ENCODE measurements at places on chromosomes 4 and X.
A peak's percentile ranks its signal among the peaks of the same experiment; 100 is the strongest.

DNA sequence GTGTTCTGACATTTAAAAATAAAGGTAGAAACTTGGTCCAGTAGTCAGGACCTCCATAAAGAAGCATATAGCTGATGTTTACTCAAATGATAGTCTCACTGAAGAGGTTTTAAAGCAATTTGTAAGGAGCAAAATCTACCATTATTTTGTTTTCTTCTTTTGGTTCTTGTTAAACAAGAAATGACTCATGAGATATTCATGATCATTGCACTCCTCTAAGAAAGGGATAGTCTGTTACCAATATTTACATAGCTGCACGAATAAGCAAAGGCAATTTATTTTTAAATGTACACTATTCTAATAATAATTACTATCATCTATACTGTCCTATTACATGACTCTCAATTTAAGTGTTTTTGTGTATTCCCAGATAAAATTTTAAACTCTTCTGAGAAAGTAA lies 397.9 kb downstream of the FAM47B start:
- no peak for DNase-seq

GRCh38 chr4:181289198-181289597 lies 954.0 kb upstream of the TENM3 start:
- DNase-seq = no peak

- DNase-seq = no peak
Observed at GRCh38 chr4:151169223-151169622, 69.8 kb downstream of the RPS3A start.

DNA sequence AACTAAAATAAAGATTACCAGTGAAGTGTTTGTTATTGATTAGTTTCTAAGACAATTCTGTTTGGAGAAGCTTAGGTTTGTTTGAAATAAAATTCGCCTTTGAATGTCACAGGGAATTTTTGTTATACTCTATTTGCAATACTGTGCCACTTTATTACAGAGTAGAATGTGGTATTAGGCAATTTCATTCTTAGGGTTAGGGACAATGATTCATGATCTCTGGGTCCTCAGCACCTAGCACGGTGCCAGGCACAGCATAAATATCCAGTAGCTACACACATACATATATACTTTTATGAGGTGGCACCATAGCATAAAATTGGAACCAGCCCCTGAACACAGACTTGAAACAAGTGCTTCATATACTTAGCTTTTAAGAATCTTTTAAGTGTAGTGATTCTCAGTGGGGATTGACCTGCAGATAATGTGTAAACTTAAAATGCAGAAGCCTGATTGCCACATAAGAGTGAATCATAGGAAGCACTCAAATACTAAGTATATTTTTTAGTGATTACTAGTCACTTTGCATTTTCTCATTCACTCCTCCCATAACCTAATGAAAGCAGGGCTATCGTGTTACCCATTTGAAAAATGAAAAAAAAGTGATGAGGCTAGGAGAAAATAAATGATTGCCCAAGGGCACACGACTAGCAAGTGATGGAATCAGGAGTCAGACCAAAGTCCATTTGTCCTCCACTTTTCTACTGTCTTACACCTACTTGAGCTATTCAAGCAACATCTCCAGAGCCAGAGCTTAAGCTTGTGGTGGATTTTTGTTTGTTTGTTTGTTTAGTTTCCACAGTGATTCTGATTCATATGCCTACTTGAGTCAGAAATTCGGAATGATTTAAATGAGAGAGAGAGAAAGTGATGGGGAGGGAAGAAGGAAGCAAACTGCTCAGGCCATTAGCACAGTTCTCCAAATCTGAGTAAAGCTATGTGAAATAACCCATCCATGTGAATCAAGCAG lies 366.0 kb upstream of the FGF13 start:
- DNase-seq = no peak

DNA sequence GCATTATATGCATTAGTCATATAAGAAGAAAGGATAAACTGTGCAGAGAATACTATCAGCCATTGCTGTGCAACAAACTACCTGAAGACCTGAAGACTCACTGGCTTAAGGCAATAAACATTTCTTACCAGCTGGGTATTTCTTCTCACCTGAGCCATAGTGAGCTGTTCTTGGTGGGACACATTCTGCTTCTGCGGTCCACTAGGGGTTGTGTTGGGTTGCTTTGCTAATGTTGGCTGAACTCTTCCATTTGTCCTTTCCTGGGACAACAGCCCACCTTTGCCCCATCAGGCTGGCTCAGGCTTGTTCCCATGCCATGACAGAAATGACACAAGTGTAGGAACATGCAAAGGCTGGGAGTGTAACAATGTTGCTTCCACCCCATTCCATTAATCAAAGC lies 388.6 kb downstream of the PCDH7 start:
- no peak for DNase-seq

DNA sequence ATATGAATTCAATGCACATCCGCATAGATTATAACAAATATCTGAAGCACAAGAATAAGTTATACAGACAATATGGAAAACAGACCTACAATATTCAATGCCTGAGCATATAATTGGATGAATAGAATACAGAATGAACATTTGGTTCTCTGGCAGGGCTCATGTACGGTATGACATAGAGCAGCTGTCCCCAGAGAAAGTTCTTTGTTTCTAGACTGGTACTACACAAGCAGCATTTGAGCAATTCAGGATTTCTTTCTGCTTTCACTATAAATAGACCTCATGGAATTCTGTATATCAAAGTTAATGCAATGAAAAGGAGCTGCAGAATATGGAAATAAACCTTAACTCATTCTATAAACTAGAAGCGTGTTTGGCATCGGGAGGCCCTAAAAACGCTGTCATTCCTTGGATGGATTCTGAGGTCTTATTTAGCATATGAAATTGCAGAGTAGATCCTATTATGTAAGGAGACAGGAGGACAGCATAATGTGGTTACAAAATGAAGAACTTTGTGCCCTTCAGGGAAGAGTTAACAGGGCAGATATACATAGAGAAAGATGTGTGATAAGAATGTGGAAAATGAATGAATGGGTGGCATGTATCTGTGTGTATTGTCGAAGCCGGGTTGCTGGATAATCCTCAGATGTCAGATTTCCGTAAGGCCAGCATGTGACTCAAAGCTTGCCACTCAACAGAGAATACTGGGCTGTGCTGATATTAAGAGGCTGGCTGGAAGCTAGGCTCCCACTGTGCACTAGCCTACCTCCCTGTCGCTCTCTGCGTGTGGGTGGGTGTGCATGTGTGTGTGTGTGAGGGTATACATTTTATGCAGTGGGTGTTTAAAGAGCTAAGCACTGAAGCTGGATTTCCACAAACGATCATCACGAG lies 103.3 kb upstream of the SLC4A4 start:
- no peak for DNase-seq

GRCh38 chr4:168453146-168453545 lies 27.1 kb downstream of the DDX60L start:
- DNase-seq = no peak

DNA sequence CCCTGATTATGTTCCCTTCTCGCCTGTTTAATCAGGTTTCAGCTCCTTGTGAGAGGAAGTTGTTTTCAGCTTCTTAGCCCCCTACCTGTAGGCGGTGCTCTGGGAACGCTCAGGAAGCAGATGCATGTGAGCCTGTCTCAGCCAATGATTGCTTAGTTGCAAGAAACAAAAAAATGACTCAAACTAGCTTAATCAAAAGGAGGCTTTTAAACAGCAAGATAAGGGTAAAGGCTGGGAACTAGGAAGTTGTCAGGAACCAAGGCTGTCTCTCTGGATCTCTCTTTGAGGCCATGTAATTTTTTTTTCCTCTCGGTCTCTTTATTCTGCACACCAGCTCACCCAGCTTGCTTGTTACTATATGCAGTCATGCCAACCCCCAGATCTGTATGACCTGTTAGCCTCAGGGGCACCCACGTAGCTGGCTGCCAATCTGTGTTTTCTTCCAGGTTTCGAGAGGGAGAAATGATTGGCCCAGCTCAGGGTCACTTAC lies 109.1 kb downstream of the PTTG2 start:
- no peak for DNase-seq

DNA sequence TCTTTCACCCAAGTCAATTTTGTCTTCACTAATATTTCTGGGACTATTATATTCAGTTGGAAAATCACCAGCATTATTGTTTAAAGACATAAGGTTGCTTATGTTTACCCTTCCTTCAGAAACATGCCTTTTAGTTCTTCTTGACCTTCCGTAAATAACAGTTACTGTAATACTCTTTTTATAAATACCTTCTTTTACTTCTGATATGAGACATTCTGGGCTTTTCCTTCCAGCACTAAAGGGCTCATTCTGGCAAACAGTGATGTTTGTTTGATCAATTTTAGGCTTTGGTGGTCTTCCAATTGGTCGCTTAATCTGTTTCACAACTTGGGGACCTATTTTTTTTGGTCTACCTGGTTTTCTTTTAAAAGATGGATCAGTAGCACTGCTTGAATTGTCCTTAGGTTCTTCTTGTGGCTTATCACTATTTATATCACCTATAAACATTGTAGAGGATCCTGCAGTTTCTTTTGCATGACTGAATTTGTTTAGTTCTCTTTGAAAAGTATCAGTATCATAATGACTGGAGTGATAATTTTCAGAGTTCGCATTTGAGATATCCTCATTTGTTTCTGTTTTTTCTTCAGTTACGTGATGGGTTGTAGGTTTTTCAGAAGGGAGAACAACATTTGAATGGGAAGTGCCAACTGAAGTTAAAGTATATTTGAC lies 64.8 kb downstream of the NCAPG start:
- no peak for DNase-seq

GRCh38 chr4:125368671-125369081 lies 53.9 kb downstream of the FAT4 start:
- DNase-seq = no peak

- peak; percentile 64 for DNase-seq
Observed at GRCh38 chr4:52750819-52751486, at the start of gene ERVMER34-1. TSS of gene ERVMER34-1 (minus strand) at chr4:52751425. CDS start at chr4:52745520, 5,905 bp downstream.

- no peak for DNase-seq
Observed at GRCh38 chrX:129788527-129788926, 8.8 kb downstream of the SASH3 start.

- no peak for DNase-seq
Observed at GRCh38 chrX:26032111-26032912, 105.8 kb upstream of the MAGEB18 start.

GRCh38 chr4:84237008-84237407 lies 262.1 kb downstream of the NKX6-1 start:
- DNase-seq = no peak

- no peak for DNase-seq
Observed at GRCh38 chrX:49212861-49213260, 12.9 kb upstream of the SYP start.

DNA sequence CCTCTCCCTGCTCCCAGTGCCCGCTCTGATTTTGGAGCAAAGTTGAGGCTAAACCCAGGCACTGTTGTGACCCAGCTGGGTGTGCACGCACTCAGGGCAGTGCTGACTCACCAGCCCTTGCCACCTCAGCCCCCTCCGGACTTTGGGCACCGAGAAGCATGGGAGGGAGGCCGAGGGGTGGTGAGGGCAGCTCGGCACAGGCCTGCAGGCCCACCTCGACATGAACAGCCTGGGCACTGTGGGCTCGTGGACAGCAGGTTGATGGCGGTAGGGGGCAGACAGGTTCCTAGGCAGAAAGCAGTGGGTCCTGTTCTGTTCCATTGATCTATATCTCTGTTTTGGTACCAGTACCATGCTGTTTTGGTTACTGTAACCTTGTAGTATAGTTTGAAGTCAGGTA lies 30.9 kb downstream of the TIGD4 start:
- DNase-seq = no peak

GRCh38 chrX:107750861-107751445 lies 24.6 kb downstream of the TSC22D3 start:
- no peak for DNase-seq

GRCh38 chrX:129875669-129876068 lies 30.3 kb upstream of the UTP14A start:
- DNase-seq = no peak

DNA sequence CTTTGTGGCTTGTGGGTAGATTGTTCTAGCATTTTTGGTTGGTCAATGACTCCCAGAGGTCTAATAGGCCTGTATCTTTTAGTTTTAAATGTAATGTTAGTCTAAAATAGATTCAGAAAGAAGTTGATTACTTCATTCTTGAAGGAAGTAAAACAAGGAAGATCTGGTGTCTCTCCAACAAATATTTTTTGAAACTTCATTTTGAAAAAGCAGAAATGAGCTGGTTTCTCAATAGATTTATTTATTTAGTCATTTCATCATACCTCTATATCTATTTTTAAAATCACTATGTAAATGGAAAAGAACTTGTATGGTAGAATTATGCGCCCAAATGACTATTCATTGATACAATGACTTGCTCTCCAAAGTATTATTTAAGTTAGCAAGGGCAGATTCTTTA lies 7.2 kb downstream of the HTR2C start:
- no peak for DNase-seq

GRCh38 chr4:37601531-37601930 lies 84.6 kb downstream of the RELL1 start:
- no peak for DNase-seq

DNA sequence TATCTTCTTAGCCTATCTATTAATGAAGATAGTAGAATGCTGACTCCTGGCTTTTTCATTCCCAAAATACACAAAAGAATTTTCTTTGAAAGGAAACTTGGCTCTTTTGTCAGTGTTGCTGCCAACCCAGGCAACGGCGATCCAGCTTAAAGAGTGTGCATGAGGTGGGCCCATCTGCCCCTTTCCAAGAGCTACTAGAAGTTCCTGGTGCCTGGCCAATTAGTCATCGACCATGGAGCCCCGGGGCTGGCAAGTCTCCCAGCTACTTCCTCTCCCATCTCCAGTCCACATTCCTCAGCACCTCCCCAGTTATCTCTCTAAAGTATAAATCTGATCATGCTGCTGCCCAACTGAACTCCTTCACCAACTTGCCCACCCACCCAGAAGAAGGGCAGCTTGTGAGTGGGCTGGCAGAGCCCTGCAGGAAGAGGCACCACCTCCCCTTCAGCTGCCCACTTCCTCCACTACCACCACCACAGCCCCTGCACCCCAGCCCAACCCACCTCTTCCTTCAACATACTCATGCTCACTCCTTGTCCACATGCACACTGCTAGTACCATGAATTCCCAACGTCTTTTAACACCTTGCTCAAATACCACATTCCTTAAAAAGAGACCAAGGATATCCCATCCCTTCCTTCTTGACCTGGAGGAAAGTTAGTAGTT lies 158.2 kb upstream of the MAP3K15 start:
- no peak for DNase-seq

GRCh38 chr4:26294904-26295303 lies 25.9 kb upstream of the RBPJ start:
- no peak for DNase-seq

- DNase-seq = no peak
Observed at GRCh38 chr4:94528792-94529451, 77.2 kb downstream of the PDLIM5 start.

DNA sequence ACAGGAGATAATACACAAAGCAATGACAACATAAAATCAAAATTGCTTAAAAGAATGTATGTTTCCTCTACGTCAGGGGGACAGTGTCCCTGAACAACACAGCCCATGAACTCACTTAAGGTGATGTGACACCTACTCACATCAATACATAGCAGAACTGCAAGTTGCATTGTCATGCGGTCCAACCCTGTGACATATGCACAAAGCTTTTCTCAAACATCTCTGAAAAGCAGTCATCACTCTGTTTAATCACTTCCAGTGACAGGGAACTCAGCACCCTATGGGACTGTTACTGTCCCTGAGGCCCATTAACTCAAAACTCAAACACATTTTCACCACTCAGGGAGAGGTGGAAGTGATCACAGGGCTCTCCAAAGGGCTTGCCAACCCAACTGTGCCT lies 2.4 kb downstream of the STX18 start:
- DNase-seq = no peak

GRCh38 chrX:70455366-70456202 lies 10.9 kb downstream of the DLG3 start:
- DNase-seq = no peak
